Omental fat pad (tissue), 4 donors: ENCODE measurements at places on chromosomes 7 and 10. TPM values are rescaled to one million over a fixed set of nuclear protein-coding genes. Genes with fewer than 3 reads are reported as not detected.

DNA sequence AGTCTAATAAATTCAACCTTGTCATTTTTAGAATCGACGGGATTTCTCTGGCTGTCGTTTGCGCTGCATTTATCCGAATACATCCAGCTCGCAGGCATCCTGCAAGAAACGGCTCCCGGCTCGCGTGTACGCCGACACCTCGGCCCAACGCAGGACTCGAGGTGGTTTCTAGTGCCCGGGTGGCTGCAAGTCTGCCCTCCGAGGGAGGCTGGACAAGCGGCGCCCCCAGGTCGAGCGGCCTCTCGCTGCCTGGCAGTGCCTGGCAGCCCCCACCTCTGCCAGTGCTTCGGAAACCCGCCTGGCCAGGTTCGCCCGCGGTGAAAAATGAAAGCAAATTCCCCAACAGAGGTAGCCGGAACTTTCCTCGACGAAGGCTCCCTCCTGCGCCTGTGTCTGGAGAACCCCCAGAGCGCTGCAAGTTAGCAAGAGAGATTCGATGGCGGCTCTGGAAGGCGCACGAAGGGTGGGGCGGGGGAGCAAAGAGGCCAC is 5.7 kb upstream of the ZNF503 start:
- DNase-seq = no peak

- no peak for DNase-seq
Measured at GRCh38 chr10:132967540-132967939, 25.2 kb upstream of the CFAP46 start.

DNA sequence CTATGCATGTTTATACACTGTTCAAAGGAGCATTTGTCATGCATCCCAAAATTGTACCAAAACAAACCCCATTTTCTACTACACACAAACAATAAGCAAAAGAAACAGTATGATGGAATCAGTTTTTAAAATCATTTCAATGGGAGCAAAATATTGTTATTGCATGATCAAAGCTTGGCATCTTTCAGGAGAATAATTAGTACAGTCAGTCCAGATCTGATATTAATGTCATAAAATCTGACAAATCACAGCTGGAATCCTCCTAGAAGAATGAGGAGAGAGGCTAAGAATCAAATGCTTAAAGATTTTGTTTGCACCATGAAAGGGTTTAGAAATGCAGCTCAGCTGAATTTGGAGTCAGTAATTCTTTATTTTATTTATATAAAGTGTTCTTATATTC is 229.7 kb upstream of the SEMA3E start:
- DNase-seq = no peak

GRCh38 chr10:60565492-60565891 is 175.8 kb upstream of the ANK3 start:
- DNase-seq = no peak

GRCh38 chr7:47470567-47471357 is 111.1 kb downstream of the TNS3 start:
- DNase-seq = no peak

GRCh38 chr7:122790591-122790990 is 87.9 kb upstream of the RNF148 start:
- DNase-seq = no peak

- no peak for DNase-seq
Measured at GRCh38 chr7:151774951-151775350, 102.0 kb downstream of the PRKAG2 start.

DNA sequence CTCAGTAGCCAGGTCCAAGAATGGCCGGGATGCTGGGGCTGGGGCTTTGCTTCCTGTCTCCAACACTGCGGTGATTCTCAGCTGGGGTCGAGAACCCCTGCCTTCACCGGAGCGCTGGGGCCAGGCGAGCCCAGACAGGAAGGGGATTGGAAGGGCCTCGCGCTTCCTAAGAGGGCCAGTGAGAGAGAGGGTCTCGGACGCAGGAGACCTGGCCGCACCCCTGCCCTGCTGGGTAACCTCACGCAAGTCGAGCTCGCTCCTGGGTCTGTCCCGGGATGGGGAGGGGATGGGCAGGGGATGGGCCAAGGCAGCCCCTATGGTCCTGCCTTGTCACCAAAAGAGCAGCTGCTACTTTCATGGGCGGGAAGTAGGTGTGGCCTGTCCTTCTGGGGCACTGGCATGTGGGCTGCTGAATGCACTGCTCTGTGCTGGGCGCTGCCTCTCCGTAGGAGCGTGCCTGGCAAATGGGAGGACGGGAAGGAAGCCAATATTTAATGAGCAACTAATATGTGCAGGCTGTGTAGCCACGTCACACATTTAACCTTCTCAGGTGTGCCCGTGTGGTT is 20.0 kb downstream of the KCNK18 start:
- DNase-seq = no peak

- DNase-seq = no peak
Measured at GRCh38 chr7:2225336-2225735, 7.4 kb downstream of the MAD1L1 start.

DNA sequence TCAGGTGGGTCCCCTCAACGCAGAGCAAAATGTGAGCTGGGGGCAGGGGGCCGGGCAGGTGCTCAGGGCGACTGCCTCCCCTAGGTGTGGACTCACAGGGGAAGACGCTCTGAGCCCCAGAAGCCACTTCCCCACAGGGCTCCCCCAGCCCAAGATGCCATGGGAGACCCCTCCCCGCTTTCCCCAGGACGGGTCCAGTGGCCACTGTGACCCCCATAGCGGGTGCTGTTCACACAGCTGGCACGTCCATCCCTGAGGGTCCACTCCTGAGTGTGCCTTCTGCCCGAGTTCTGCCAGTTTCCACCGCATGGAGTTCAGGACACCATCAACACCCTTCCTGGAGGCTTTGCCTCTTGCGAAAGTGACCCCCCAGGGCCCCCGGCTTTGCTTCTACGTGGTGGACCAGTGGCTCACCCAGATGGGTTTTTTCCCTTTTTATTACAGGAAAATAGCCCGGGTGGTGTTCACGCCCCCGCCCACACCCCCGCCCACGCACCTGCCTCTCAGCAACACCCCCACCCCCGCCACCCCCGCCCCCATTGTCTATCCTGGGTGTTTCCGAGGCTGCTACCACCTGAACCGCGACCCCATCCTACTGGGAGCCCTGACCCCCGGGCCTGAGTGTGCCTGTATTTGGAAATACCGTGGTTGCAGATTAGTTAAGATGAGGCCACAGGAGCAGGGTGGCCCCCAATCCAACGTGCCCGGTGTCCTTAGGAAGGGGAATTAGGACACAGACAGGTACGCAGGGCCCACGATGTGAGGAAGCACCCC is 32.0 kb downstream of the ADAP1 start:
- peak; percentile 20 for DNase-seq

GRCh38 chr10:71638822-71639719 is 80.5 kb downstream of the C10orf105 start:
- no peak for DNase-seq

DNA sequence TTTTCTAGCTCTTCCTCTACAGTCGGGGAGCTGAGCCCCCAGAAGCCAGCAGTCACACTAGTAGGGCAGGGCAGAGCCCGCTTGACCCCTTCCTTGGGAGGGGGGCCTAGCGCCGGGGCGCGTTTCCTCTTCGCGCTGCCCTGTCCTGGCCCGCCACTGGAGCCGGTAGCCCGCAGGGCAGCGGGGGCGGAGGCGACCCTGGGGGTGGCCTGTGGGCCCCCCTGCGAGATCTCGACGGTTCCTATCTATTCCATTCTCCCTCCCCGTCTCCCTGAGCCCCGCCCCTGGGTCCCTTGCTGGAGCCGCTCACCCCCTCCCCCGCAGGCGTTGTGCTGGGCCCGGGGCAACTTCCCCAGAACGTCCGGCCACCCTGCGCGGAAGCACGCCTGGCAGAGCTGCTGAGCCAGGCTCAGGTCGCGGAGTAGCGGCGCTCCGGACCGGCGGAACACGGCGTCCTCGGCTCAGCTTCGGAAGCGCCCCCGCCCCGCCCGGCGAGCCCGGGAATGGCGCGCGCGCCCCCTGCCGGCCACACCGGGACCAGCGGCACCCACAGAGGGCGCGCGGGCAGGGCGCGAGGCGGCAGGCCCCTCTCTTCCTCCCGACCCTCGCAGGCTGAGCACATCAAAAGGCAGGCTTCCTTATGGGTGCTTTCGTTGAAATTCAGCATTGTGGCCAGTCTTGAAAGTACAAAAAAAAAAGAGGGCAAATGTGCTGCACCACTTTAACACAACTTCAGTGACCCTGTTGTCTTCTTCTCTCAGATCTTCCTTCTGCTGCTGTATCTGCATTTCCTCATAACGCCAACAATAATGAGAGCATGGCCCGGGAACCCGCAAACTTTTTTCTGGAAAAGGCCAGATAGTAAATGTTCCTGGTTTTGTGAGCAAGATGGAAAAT is 327.6 kb downstream of the TNS3 start:
- DNase-seq = peak; percentile 69

DNA sequence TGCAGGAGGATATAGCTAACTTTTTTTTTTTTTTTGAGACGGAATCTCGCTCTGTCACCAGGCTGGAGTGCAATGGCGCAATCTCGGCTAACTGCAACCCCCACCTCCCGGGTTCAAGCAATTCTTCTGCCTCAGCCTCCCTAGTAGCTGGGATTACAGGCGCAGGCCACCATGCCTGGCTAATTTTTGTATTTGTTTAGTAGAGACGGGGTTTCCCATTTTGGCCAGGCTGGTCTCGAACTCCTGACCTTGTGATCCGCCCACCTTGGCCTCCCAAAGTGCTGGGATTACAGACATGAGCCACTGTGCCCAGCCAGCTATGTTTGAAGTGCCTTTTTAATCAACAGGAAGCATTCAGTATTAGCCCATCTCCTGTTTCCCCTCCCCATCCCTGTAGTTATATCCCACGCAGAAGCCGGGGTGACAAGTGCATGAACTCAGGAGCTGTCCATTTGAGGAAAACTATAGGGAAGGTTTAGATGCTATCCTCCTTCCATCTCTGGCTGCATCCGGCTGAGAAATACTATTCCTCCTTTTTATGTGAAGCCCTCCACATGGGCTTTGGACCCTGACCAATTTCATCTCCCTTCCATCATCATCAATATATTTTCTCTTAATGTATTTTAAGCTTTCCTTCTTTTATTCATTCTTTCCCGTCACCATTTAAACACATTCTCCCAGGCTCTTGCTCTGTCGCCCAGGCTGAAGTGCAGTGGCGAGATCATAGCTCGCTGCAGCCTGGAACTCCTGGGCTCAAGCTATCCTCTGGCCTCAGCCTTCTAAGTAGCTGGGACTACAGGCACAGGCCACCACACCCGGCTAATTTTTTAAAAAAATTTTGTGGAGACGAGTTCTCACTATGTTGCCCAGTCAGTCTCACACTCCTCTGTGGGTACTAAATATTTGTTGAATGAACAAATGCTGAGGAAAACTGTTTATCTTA is 1.3 kb upstream of the POT1 start:
- no peak for DNase-seq

Gene FAM25G
- not detected for total RNA-seq

Gene CHST3
- total RNA-seq = 27.9 TPM

Gene ZPBP
- total RNA-seq = not detected

Gene EZH2
- total RNA-seq = 5.8 TPM

Gene TMEM236
- 3.3 TPM for total RNA-seq

Gene TMEM139
- total RNA-seq = not detected

Gene CDHR3
- 11.6 TPM for total RNA-seq

Gene SYPL1
- 61.5 TPM for total RNA-seq
